ENCODE measurements at places on chromosomes 13 and 19.

GRCh38 chr13:89925107-89925506 lies 1422.4 kb upstream of the MIR17HG start:
- DNase-seq: no peak

DNA sequence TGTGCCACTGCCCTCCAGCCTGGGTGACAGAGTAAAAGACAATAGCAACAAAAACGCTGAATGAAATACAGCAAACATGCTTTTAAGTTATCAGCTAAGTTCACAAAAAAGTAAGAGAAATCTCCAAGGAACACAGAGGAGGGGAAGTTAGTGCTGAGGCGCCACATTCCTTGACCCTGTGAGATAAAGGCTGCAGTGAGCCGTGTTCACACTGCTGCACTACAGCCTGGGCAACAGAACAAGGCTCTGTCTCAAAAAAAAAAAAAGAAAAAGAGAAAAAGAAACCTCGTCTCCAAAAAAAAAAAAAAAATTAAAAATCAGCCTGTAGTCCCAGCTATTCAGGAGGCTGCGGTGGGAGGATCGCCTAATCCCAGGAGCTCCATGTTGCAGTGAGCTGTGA lies 16.3 kb upstream of the DOCK6 start:
- no peak for DNase-seq

DNA sequence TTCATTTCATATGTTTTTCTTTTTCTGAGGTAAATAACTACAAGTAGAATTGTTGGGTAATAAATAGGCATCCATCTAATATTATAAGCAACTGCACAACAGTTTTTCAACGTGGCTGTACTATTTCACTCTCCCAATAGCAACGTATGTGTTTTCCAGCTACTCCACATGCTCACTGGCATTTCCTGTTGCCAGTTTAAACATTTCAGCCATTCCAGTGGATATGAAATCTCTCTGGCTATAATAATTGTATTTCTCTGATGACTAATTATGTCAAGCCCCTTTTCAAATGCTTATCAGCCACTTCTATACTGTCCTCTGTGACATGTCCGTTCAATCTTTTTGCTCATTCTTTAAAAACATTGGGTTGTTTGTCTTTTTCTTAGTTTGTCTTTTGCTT lies 26.8 kb upstream of the ALOX5AP start:
- no peak for DNase-seq

GRCh38 chr19:12521996-12522395 lies 29.3 kb downstream of the ZNF564 start:
- DNase-seq: no peak

DNA sequence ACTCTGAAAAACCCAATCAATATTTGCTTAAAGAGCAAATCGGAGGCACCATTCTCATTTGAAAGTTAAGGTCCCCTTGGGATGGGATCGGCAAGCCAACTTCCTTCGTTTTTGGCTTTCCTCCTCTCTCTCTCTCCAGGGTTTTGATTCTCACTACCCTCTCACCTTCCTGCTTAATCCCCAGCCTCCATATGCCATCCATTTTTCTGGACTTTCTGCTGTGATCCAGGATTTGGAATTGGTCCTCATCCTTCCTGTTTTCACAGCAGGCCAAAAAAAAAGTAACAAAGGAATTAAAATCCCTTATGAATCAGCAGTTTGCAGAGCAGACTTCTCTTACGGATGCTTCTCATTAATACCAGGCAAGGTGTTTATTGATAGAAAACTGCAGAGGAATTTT lies 283.1 kb upstream of the TMTC4 start:
- no peak for DNase-seq

DNA sequence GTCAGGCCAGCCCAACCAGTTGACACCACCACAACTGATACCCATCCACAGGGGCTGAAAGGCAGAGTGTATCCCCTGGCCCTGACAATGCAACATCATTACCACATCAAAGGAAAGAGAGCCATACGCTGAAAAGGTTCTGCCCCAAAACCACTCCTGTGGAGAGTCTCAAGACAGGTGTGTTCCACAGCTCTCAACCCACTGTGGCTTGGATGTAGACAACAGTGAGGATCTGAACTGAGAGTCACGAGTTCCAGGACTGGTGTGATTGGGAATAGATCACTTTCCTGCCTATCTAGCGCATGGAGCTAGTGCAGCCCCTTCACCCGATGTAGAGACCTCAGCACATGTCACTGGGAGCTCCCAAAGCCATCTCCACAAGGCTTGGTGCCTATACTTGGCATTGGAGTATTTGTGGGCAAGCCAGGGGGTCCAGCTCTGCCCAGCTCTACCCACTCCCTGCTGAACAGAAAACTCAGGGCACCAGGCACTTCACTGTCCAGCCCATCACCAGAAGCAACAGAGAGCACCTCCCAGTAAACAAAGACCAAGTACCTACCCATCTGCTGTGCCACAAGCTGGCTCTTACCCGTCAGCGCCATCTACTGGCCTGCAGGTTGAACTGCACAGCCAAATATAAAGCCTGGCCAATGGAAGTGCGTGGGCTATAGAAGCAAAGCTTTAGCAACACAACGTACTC lies 579.5 kb downstream of the UQCRFS1 start:
- no peak for DNase-seq

DNA sequence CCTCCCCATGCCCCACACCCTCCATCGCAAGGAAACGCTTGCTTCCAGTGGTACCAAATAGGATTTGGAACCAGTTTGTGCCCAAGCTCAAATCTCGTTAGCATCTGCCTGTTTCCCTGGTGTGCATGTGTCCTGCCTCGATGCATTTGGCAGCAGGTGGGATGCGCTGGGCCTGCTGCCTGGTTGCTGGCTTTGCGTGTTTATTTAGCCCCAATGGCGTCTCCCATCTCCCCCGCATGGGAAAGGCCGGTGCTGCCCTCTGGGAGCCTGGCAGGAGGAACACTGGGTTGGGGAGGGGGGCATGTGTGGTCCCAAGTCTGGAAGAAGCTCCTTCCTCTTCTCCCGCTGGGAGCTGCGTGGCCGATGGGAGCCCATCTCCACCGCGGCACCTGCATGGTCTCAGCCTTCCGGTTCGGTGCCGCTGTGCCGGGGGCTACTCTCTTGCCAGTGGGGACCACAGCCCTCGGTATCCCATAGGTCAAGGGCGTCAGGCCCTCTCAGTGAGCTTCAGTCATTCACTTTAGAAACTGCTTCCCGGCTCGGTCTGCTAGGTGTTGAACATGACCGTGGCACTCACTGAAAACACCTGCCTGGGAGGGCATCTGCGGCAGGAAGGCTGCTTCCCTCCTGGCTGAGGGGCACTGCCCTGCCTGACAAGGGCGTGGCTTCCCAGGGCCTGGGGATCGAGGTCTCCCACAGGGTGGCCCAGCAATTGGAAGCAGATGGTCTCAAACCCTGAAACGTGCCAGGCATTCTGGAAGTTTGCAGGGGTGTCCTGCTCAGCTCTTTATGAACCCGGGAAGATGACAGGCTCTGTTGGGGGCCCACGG lies 11.8 kb upstream of the F7 start:
- DNase-seq: no peak

- DNase-seq: no peak
These were observed 3.8 kb upstream of the SLC7A9 start for GRCh38 chr19:32873247-32873959.

DNA sequence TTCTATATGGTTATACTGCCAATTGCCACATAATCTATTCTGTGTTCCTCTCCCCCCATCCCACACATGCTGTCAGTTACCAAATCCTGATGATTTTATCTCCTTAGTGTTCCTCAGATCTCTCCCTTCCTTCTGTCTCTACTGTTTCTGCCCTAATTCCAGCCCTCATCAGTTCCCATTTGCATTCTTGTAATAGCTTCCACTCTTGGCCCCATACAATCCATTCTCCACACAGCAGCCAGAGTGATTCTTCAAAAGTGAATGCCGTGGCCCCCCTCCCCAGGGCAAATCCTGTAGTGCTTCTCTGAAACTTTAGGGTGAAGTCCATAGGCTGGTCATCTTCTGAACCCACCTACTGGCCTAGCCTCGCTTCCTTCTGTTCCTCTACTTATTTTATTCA lies 114.4 kb downstream of the ZAR1L start:
- DNase-seq: no peak

- no peak for DNase-seq
These were observed 7.8 kb downstream of the ANKLE1 start for GRCh38 chr19:17289489-17289888.

- DNase-seq: peak; percentile 79
These were observed 907 bp downstream of the KDELR1 start for GRCh38 chr19:48390188-48391099.

GRCh38 chr13:51624207-51624606 lies 39.9 kb downstream of the WDFY2 start:
- DNase-seq: no peak

GRCh38 chr13:42892760-42893159 lies 99.3 kb downstream of the EPSTI1 start:
- DNase-seq: no peak

GRCh38 chr19:36997843-36998235 lies 80.4 kb upstream of the ZNF420 start:
- DNase-seq: no peak

- peak; percentile 33 for DNase-seq
These were observed 643 bp downstream of the SLC7A1 start for GRCh38 chr13:29594710-29595379.

- no peak for DNase-seq
These were observed 51.7 kb downstream of the C1QTNF9 start for GRCh38 chr13:24361113-24361512.

DNA sequence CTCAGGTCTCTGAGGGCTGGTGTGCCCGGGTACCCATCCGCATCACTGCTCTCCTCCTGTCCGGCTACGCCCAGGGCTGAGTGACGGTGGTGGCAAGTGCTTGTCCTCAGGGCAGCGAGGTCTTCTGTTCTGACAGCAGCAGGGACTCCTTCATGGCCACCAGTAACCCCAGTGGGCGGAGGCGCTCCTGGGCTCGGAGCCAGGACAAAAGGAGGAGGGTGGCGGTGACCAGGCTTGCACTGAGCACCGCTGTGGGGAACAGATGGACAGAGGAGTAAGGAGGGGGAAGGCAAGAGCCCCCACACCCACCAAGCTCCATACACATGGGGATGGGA lies 5.8 kb downstream of the CD320 start:
- peak; percentile 60 for DNase-seq

GRCh38 chr13:46516599-46517338 lies 36.2 kb upstream of the LRCH1 start:
- DNase-seq: no peak

DNA sequence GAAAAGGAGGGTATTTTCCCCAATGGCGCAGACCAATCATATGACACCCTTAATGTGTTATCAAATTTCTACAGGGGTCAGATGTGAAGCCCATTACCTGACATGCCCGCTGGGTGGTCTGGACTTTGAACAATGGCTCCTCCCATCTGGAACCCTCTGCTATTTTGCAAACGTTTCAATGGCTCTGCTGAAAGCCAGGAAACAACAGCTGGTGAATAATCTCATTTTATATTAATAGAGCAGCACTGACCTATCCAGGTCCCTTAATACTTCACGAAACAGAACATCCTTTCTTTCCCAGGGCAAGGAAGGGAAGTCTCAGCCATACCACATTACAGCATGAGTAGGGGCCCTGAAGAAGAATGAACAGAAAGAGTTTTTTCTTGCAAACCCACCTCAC lies 20.3 kb upstream of the KPNA3 start:
- no peak for DNase-seq

DNA sequence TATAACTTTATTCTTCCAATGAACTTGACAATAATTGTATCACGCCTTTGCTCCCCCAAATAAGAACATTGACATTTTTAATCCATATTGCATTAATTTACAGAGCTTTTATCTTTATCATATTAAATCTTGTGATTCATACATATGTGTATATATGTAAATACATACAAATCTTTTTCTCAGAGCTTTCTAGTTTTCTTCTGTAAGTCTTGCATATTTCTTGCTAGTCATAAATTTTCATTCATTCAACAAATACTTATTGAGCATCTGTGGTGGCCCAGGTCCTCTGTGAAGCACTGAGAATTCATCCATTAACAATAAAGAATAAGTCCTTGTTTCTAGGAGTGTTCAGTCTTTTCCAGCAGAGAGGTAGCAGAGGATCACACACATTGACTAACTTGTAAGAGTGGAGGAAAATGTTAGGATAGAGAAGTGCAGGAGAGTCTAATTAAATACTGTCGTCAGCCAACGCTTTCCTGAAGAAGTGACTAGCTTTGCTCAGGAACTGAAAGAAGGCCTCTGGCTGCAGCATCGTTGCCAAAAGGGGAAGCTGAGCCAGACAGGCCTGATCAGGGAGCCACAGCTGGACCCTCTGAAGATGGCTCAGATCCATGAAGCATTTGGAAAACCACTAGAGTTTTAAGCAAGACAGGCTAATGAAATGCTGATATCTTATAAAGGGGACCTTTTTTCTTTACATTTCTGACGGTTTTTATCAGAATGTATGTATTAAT lies 38.6 kb upstream of the LAMP1 start:
- no peak for DNase-seq

GRCh38 chr19:45733160-45733810 lies at the start of gene MEIOSIN:
TSS of gene MEIOSIN (plus strand) at chr19:45733439. CDS start at chr19:45735377, 1,938 bp downstream.
- DNase-seq: no peak

GRCh38 chr13:108365255-108365654 lies 95.7 kb downstream of the TNFSF13B start:
- DNase-seq: no peak

DNA sequence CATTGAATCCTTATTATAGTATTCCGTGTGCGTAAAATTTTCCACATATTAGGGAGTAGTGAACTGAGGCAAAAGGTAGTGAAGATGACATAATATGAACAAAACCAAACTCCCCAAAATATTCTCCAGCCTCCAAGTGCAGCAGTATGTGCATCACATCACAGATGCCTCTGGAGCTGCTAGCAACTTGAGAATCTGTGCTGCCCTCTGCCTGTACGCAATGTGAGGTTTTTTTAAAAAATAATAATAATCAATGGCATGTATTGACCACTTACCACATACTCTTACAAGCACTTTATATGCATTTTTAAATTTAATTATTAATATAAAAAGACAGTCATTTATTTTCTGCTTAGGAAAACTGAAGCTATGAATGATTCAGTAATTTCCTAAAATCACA lies 583.0 kb upstream of the SPRY2 start:
- no peak for DNase-seq

- no peak for DNase-seq
These were observed 20.9 kb upstream of the PIK3R2 start for GRCh38 chr19:18131841-18132596.

DNA sequence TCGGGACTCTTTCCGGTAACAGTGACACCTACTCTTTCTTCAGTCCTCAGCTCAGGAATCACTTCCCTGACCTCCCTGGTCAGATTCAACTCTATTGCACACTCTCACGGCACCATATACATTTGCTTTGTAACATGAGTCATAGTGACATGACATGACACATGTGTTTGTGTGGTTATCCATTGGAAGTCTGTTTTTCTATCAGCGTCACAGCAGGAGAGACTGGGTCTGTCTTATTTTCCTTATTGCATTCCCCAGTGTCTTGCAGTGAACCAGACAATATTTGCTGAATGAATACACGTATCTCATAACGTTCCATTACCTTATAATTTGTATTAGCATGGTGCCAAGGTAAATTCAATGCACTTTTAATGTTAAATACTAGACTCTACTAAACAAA lies 102.0 kb downstream of the DCLK1 start:
- DNase-seq: no peak

GRCh38 chr19:10961073-10961860 lies 437 bp downstream of the SMARCA4 start:
- DNase-seq: peak; percentile 67

GRCh38 chr13:92549276-92549675 lies 677.3 kb upstream of the GPC6 start:
- DNase-seq: no peak
